ENCODE measurements at places on chromosomes 7 and 10.

GRCh38 chr7:140646931-140647647 is 6.5 kb upstream of the DENND2A start:
- DNase-seq: peak; percentile 30

- no peak for DNase-seq
Observed at GRCh38 chr7:30907527-30908267, 4.0 kb upstream of the AQP1 start.

DNA sequence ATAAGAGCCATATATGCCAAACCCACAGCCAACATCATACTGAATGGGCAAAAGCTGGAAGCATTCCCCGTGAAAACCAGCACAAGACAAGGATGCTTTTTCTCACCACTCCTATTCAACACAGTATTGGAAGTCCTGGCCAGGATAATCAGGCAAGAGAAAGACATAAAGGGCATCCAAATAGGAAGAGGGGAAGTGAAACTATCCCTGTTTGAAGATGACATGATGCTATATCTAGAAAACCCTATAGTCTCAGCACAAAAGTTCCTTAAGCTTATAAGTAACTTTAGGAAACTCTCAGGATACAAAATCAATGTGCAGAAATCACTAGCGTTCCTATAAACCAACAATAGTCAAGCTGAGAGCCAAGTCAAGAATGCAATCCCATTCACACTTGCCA is 23.8 kb upstream of the STARD3NL start:
- no peak for DNase-seq

DNA sequence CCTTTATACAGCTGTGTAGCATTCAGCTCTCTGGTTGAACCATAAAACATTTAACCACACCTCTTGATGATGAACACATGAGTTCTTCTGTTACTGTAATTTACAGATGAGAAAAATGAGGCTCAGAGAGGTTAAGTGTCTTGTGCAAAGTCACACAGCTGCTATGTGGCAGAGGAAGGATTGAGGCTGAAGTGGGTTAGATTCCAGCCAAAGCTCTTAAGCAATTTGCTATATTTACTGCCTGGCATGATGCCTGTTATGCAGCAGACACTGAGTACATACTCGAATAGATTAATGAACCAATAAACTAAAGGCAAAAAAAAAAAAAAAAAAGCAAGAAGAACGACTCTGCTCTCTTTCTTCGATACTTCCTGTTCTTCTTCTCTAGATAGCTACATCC is 35.7 kb downstream of the GFRA1 start:
- DNase-seq: peak; percentile 3

DNA sequence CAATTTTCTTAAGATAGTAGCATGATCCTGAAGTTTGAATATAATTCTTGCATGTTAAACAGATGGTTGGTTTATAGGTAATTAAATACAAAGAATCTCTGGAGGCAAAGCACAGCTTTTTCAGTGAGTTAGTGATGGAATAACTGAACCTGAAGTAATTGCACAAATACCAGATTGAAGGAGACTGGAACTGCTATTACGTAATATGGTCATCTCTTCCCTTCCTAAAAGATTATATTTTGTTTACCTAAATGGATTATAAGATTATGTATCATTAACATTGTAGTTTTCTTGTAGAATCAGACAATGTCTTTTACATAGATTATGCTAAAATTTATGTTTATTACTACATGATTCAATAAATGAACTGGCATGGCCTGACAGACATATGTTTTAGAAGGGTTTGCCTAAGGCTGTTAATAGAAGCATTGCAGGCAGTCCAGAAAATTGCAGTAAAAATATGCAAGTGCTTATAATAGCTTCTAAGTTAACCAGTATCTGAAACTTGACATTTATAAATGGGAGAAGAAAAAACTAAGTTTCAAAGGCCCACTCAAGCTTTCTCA is 35.8 kb upstream of the GPR37 start:
- DNase-seq: no peak

- DNase-seq: no peak
Observed at GRCh38 chr10:77640167-77640566, 2.6 kb upstream of the KCNMA1 start.

GRCh38 chr10:3925184-3925583 is 140.2 kb upstream of the KLF6 start:
- no peak for DNase-seq

DNA sequence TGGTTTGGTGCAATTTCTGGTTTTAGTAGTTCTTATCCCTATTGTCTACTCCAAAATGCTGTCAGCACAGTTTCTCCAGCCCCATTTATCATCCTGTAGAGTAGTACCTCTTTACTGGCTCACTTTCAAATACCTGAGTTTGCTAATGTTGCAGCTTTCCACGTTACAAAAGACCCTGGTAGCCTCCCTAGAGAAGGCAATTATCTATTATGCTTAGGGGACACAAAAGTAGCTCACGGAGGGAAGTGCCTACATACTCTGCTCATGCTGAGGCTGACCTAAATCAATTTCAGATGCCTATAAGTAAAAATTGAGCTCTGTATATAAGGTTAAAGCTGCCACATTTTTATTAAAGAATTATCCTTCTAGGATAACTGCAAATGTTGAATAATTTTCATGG is 603.6 kb downstream of the CNTNAP2 start:
- no peak for DNase-seq

- DNase-seq: no peak
Observed at GRCh38 chr10:113504423-113504822, 48.4 kb upstream of the HABP2 start.

GRCh38 chr7:64277630-64278029 is 36.1 kb upstream of the ZNF736 start:
- no peak for DNase-seq

- no peak for DNase-seq
Observed at GRCh38 chr7:2542916-2543871, 12.1 kb downstream of the BRAT1 start.

Data from fibroblast of skin of right biceps (primary cell).